CD4-positive, alpha-beta T cell treated with Interleukin-2 at 100 ng/mL for 4 hours (primary cell): ENCODE measurements at places on chromosomes 16 and 17.

DNA sequence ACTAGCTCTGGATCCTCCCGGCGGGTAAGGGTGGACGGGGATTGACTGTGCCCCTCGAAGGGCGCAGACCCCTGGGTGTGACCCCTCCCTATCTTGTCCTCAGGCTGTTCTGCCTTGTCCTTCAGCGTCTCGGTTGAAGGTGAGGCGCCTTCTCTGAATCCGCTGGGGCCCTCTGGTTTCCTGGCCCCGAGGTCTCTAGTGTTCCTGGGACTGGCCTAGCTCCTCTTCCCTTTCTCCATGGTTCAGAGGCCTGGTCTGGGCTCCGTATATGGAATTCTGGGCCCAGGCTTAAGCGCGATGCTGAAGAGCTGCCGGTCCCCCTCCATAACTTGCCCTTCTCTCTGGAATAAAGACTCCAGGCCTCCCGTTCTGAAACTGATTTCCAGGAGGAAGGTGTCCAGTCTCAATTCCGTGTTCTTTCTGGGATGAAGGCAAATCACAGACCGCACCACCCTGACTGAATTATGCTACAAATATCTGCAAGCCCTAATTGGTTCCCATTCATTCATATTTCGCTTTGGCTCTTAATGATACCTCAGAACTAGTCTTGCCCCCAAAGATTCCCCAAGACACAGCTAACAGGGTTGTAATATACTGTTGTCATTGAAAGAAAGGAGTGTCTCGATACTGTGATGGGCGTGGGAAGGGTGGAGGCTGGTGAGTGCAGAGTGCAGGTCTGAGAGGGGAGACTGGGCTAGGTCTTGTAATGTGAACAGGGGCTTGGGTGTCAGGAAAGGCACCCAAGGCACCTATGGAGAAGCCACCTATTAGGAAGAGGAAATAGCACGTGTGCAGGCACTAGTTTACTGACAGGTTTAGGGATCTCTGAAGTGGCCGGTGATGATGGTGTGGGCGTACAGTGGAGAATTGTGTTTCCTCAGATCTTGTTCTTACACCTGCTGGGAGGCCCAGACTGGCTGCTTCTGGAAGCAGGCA, 851 bp downstream of the EDC4 start:
- no peak for DNase-seq

GRCh38 chr16:85682516-85682915, 6.2 kb downstream of the GINS2 start:
- DNase-seq = no peak

- DNase-seq = no peak
These were observed 8.0 kb downstream of the TBC1D24 start for GRCh38 chr16:2482708-2483534.

DNA sequence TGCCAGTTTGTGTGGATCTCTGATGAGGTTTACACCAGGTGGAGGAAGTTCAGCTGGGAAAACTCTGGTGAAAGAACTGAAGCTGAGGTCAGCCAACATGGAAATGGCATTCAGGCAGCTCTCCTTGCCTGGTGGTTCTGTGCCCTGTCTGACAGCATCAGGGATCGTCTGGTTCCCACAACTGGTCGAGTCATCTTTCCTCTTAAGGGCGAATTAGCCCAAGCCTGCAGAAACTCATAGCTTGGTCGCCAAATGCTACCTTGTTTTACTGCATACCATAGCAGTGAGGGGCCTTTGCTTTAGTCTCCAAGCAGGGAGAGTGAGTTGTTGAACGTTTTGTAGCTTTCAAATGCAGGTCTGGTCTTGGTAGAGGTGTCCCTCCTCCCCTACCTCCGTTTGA, 7.2 kb downstream of the PLCG2 start:
- no peak for DNase-seq

- DNase-seq = no peak
These were observed 42.3 kb upstream of the PIK3R6 start for GRCh38 chr17:8909586-8910270.

- DNase-seq = no peak
These were observed 50.9 kb downstream of the ENGASE start for GRCh38 chr17:79125503-79125902.

DNA sequence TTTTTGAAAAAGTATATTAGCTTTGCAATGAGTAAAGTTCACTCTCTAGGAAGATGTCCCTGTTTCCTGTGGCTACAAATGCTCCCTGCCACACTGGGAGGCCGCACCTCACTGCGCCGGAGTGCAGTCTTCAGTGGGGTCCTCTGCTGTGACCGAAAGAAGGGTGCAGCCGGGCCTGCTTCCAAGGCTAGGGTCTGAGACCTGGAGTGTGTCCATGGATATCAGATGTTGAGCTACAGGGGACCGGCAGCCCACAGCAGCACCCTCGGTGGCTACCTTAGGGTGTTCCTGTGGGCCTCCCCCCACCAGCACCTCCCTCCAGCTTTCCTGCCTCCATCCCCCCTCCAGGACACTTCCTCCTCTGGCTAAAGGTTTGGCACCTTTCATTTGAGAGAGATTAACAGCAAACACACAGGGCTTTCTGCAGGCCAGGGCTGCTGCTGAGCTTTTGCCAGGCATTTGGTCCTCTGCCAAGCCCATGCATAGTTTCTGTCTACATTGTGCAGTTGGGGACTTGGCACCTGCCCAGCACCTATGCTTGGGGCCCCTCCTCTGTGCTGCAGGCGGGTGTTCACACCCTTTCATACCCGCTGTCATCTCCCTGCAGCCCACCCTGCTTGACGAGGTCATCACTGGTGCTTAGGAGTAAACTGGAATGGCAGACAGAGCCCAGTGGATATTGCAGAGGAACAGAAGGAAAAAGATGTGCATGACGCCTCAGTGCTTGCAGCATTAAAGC, 33.8 kb upstream of the CRISPLD2 start:
- no peak for DNase-seq

DNA sequence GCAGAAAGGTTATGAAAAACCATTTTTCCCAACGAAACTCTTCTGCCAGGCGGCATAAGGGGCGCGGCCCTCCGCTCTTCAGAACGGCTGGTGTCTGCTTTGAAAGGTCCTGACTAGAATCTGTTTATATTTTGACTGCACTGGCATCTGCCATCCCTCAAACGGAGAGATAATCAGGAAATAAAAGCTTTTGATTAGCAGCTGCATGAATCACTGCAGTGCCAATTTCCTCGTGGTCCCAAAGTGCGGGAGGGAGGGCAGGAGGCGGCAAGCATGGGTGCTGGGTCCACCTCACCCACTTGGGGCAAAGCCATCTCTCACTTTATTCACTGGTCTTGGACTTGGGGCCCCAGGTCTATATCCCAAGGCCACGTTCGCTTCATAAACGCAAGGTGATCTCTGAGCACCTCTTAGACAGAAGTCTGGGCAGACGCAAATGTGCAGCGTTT, 49.7 kb downstream of the TBC1D16 start:
- DNase-seq = no peak

GRCh38 chr17:2094891-2095535, 40.1 kb downstream of the HIC1 start:
- DNase-seq = no peak

DNA sequence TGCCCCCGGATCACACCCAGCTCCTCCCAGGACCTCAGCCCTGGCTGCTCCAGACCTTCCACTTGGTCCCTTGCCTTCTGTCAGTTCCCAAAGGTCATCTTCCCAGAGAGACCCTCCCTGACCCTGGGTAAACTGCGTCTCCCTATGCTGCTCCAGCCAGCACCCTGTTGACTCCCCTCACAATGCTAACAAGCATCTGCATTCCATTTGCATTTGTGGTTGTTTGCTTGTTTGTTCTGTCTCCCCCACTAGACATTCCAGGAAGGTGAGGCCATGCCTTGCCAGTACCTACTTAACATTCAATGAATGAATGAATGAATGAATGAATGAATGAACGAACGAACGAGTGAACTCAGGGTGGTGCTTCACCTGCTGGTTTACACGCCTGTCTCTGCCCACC, 171.2 kb downstream of the WSCD1 start:
- DNase-seq = no peak
